Tibial nerve (tissue), 4 donors: ENCODE measurements at places on chromosomes 4 and X. TPM values are rescaled to one million over a fixed set of nuclear protein-coding genes. Genes with fewer than 3 reads are reported as not detected.

RTL9 gene
- total RNA-seq = 0.21 TPM

MUC7 gene
- not detected for total RNA-seq

RBMXL3 gene
- total RNA-seq = not detected

GRCh38 chrX:142938793-142939192 lies 86.9 kb upstream of the SPANXN4 start:
- H3K4me3 ChIP-seq = no peak overlapping the region
- no peaks in the 10 kb centered on the region for H3K36me3 ChIP-seq

- H3K4me3 ChIP-seq = no peak overlapping the region
- no peak for DNase-seq
- no peaks in the 10 kb centered on the region for H3K36me3 ChIP-seq
- no peaks in the 10 kb centered on the region for H3K4me1 ChIP-seq
- no peak overlapping the region for H3K27ac ChIP-seq
Observed at GRCh38 chr4:113534711-113535110, 226.8 kb downstream of the CAMK2D start.

- DNase-seq = no peak
- no peaks in the 10 kb centered on the region for H3K4me1 ChIP-seq
- H3K27me3 ChIP-seq = no peaks in the 10 kb centered on the region
- H3K4me3 ChIP-seq = no peak overlapping the region
- H3K36me3 ChIP-seq = no peaks in the 10 kb centered on the region
Observed at GRCh38 chr4:115529126-115529525, 415.7 kb upstream of the NDST4 start.

DNA sequence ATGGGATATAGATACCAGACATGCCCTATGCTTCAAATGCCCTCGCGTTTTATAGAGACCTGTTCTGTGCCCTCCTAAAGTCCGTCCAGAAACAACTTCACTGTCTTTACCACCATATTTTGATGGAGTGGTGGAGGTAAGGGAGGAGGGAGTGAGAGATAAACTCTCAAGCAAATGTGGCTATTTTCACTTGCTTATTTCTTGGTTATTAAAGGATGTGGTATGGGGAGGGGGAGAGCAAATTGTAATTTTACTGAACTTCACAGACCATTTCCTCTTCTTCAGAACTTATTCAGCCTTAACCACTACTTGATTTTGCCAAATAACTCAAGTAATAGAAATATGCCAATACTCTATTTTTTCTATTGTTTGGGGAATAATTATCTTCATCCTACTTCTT lies 31.5 kb downstream of the GPR174 start:
- DNase-seq = no peak
- no peaks in the 10 kb centered on the region for H3K27me3 ChIP-seq
- H3K4me3 ChIP-seq = no peak overlapping the region
- no peaks in the 10 kb centered on the region for H3K36me3 ChIP-seq
- no peak overlapping the region for H3K27ac ChIP-seq
- H3K4me1 ChIP-seq = no peaks in the 10 kb centered on the region

- H3K27ac ChIP-seq = no peak overlapping the region
- no peaks in the 10 kb centered on the region for H3K27me3 ChIP-seq
- H3K36me3 ChIP-seq = no peaks in the 10 kb centered on the region
- no peaks in the 10 kb centered on the region for H3K4me1 ChIP-seq
- no peak for DNase-seq
- no peak overlapping the region for H3K4me3 ChIP-seq
Observed at GRCh38 chr4:3615386-3616286, 83.4 kb upstream of the LRPAP1 start.

GRCh38 chrX:4263030-4263803 lies 549.8 kb upstream of the PRKX start:
- no peak for DNase-seq
- H3K4me3 ChIP-seq = no peak overlapping the region
- H3K36me3 ChIP-seq = no peaks in the 10 kb centered on the region
- no peaks in the 10 kb centered on the region for H3K27me3 ChIP-seq
- H3K27ac ChIP-seq = no peak overlapping the region

- H3K4me1 ChIP-seq = no peaks in the 10 kb centered on the region
- H3K4me3 ChIP-seq = no peak overlapping the region
- H3K27ac ChIP-seq = no peak overlapping the region
- H3K27me3 ChIP-seq = no peaks in the 10 kb centered on the region
- H3K36me3 ChIP-seq = no peaks in the 10 kb centered on the region
Observed at GRCh38 chr4:8115916-8116315, 42.7 kb downstream of the ABLIM2 start.
